ENCODE measurements at places on chromosomes 12 and 14.

- DNase-seq = no peak
Measured at GRCh38 chr12:62817556-62818271, 117.2 kb downstream of the PPM1H start.

- DNase-seq = no peak
Measured at GRCh38 chr12:119627686-119628085, 34.1 kb downstream of the TMEM233 start.

DNA sequence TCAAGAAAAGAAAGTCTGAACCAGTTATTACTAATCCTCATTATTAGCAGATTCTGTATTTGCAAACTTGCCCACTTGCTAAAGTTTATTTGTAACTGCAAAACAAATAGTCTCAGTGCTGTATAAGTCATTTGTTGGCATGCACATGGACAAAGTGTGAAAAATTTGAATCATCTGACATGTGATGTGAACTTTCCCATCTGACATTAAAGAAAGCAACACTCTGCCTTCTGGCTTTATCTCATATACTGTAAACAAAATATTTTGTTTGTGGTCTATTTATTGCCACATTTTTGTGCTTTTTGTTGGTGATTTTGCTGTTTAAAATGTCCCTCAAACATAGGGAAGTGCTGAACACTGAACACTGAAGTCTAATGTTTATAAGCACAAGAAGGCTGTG is 513.8 kb downstream of the RPL10L start:
- DNase-seq = no peak

DNA sequence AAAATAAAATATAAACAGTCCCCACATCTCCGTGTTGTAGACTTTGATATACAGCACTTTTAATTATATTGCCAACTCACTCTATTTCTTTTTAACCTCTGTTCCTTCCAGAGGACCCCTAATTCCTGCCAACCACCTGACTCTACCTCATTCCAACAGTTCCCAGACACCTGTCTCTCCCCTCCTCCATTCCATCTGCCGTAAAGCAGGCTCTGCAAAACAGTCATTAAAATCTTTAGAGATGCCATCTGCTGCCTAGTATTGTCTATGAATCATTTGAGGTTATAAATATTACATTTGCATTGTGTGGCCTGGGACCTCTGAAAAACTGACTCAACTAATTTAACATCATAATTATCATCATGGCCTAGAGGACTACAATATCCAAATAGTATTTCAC is 148.8 kb upstream of the DCN start:
- DNase-seq = no peak

DNA sequence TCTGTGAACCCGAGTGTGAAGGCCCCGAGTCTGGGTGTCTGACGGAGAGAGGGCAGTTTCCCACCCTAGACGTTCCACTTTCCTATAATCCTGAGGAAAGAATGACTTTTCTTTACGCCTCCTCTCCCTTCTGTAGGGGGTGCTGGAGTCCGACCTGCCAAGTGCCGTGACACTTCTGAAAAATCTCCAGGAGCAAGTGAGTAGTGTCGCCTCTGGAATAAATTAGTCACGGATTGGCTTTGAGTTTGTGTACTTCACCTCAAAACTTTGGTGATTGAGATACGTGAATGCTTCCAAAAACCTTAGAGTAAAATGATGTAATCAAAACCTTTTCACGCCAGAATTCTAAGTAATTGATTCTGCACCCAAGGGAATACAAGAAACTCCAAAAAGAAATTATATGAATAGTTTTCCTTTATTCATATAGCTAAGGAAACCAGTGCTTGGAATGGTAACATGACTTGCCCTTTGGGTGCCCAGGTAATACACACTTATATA is 452 bp downstream of the NGDN start:
- DNase-seq = no peak

- no peak for DNase-seq
Measured at GRCh38 chr12:2338991-2339431, 286.2 kb downstream of the CACNA1C start.

DNA sequence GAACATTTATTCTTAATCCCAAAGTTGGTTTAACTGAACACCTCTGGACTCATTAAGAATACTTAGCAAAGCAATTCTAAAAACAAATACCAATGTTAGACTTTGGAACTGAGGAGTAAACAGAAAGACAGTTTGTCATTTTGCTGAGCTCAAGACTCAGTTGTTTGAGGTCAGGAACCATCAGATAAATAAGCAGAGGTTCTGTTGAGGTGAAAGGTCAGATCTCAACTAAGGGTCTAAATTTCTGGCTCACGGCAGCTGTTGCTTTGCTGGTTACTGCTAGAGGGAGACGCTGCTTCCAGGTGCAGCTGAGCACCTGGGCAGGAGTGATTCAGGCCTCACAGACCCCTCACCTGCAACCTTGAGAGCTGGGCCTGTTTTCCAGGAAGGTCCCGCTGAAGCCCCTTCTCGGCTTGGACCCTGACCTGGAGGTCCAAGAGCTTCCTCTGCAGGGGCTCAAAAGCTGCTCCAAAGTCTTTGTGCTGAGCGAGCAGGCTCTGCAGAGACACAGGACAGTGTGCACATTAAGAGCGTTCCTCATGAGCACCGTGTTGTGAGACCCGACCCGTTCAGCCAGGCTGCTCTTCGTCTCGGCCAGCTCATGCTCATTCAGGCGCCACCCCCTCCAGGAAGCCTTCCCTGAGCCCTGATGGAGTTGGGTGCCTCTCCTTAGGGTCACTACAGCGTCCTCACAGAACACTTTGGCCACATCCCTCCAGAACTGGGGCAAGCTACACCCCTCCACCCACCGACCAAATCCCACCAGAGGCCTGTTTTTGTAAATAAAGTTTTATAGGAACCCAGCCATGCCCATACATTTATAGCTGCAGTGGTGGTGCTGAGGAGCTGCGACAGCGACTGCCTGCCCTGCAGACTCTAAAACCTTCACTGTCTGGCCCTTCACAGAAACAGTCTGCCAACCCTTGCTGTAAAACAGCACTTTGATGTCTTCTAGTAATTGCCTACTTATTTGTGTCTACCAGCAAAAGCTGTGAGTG is 72.0 kb downstream of the SYNE3 start:
- no peak for DNase-seq

Data from NCI-H187 treated with DMSO at 0.1 percent for 48 hours (cell line).